Activated naive CD8-positive, alpha-beta T cell treated with anti-CD3 and anti-CD28 coated beads, Interleukin-2, amount 50 U/mL, for 24 hours (primary cell): ENCODE measurements at places on chromosomes 1 and 21.

DNA sequence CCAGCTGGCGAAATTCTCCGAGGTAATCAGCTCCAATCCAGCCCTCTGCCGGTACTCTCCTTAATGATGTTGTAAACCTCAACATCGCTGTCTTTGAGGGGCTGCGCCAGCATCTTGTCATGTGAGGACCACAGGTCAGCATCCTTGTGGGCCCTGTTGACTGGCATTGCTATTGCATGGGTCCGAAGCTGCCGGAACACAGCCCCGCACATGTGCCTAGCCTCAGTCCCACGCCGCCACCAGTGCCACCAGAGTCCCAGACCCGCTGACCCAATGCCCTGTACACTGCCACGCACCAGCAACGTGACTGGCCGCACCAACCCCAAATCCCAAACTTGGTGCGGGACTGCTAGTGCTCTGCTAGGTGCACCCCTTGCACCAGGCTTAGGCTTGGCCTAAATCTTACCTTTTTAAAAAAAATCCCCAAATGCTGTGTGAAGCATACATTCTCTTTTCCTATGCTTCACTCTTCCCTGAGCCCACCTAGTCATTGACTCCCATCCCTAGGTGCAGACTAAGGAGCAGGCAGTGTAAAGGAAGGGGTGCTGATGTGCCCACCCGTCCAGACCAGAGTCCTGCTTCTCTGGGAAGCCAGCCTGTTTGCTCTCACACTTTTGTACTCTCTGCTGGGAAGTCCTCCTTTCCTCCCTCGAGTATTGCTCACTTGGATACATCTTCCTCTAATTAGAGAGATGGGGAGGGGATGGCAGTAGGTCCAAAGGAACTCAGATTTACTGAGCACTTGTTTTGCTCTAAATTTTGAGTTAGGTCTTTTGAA lies 81.9 kb upstream of the ARTN start:
- H3K27ac ChIP-seq, result no peak overlapping the region
- DNase-seq, result no peak
- H3K36me3 ChIP-seq, result peaks cover 11% of the 10 kb centered on the region
- H3K4me1 ChIP-seq, result peaks cover 26% of the 10 kb centered on the region

- H3K36me3 ChIP-seq, result peaks cover 80% of the 10 kb centered on the region
- no peak overlapping the region for H3K27ac ChIP-seq
- DNase-seq, result no peak
- no peaks in the 10 kb centered on the region for H3K27me3 ChIP-seq
- no peaks in the 10 kb centered on the region for H3K4me1 ChIP-seq
Observed at GRCh38 chr1:205162301-205162700, 40.5 kb upstream of the RBBP5 start.

DNA sequence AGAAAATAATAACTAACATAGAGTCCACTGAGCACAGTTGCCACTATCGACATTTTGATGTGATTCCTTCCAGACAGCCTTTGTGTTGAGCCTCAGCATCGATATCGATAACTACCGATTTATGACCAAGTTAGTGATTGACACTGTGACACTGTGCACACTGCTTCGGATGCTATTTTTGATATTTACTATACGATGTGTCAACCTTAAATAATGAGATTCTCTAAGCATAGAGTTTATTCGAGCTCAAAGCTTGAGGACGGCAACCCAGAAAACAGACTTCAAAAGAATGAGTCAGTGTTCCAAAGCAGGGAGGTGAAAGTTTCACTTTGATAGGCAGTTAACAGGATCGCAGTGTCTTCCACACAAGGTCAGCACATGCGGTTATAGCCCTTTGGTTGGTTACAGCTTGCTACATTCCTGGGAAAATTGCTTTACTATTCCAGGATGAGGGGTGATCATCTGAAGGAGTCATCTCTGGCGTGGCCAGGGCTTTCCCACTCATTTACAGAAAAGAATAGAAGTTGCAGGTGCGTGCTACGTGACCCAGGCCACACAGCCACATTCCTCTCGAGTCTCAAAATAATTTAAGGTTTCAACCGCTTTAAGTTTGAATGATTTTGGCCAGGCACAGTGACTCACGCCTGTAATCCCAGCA lies 53.6 kb upstream of the EFHD2 start:
- no peaks in the 10 kb centered on the region for H3K36me3 ChIP-seq
- H3K4me1 ChIP-seq, result peaks cover 41% of the 10 kb centered on the region
- H3K4me3 ChIP-seq, result no peak overlapping the region
- no peak for DNase-seq
- H3K27me3 ChIP-seq, result peaks cover 13% of the 10 kb centered on the region
- no peak overlapping the region for H3K27ac ChIP-seq

DNA sequence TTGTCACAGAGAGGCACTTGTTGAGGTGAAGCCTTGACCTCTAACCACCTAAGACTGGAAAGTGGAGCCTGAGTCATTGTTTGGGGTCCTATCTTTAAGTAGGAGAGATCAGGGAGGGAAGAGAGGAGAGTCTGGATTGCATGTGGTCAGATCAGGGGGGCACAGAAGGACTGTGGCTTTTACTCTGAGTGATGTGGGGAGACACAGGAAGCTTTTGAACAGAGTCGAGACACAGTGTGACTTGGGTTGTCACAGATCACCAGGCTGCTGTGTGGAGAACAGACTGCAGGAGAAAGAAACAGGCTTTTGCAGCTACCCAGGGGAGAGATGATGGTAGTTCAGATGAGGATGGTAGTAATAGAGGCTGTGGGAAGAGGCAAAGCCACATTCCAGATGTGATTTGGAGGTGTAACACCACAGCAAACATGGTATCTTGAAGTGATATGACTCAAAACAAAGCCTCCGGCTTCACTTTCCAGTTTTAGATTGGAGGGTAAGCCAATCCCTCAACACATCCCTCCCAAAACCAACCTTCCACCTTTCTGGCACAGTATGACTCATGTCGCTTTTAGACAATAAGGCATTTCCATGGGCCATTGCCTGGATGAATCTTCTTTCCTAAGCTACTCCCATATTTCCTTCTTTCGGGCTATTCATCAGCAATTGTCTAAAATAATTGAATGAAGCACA lies 125.8 kb upstream of the SLC44A3 start:
- no peaks in the 10 kb centered on the region for H3K4me1 ChIP-seq
- H3K27ac ChIP-seq, result no peak overlapping the region
- no peak overlapping the region for H3K4me3 ChIP-seq

DNA sequence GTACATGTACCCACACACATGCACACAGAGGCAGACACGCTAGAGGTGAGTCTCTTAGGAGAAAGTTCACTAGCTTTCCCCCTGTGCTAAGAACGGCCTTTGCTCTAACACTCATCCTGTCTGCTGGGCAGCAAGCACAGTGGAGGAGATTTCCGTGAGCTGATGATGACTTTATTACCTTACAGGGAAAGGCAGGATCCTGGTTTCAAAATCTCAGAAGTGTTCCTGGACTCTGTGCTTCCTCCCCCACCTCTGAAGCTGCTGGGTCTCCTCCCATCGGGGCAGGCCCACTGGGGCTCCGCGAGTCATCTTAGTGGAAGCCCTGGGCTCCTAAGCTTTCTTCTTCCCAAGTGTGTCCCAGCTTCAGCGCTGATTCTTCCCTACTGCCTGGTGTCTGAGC lies 2.7 kb downstream of the FAM3B start:
- H3K27ac ChIP-seq, result no peak overlapping the region
- no peaks in the 10 kb centered on the region for H3K36me3 ChIP-seq
- H3K4me1 ChIP-seq, result peaks cover 15% of the 10 kb centered on the region
- peaks cover 37% of the 10 kb centered on the region for H3K27me3 ChIP-seq
- no peak for DNase-seq

GRCh38 chr1:155051777-155052398 lies 772 bp downstream of the ADAM15 start:
- DNase-seq, result peak; percentile 46
- no peaks in the 10 kb centered on the region for H3K27me3 ChIP-seq
- peak overlapping the region; percentile 61 for H3K27ac ChIP-seq
- H3K36me3 ChIP-seq, result peaks cover 7% of the 10 kb centered on the region

GRCh38 chr21:31991356-31992331 lies 118.8 kb downstream of the HUNK start:
- H3K4me1 ChIP-seq, result no peaks in the 10 kb centered on the region
- H3K27me3 ChIP-seq, result peaks cover 6% of the 10 kb centered on the region
- H3K4me3 ChIP-seq, result no peak overlapping the region
- no peaks in the 10 kb centered on the region for H3K36me3 ChIP-seq

GRCh38 chr1:119956306-119956705 lies 60.0 kb upstream of the ADAM30 start:
- H3K4me1 ChIP-seq, result peaks cover 4% of the 10 kb centered on the region
- H3K36me3 ChIP-seq, result peaks cover 9% of the 10 kb centered on the region
- H3K4me3 ChIP-seq, result no peak overlapping the region
- H3K27me3 ChIP-seq, result no peaks in the 10 kb centered on the region

DNA sequence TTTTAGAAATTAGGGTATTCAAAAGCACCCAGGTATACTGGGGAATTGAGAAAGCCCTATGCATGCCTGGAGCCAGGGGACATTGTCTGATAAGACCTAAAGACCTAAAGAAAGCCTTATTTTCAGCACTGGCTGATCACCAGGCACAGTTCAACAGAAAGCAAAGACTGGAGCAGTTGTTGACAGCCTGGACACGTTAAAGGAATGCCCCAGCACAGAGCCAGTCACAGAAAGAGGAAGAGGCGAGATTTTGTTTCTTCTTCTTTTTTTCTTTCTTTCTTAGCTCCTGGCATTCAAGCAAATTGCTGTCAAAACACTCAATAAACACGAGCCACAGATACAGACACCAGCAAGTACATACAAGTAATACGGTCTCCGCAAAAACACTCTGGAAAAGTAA lies 40.4 kb downstream of the RNF187 start:
- no peak overlapping the region for H3K4me3 ChIP-seq
- peaks cover 34% of the 10 kb centered on the region for H3K27me3 ChIP-seq
- no peak for DNase-seq
- H3K36me3 ChIP-seq, result no peaks in the 10 kb centered on the region
- H3K27ac ChIP-seq, result no peak overlapping the region

GRCh38 chr1:172903581-172904220 lies 147.0 kb downstream of the TNFSF18 start:
- DNase-seq, result no peak
- H3K4me3 ChIP-seq, result no peak overlapping the region
- H3K4me1 ChIP-seq, result peaks cover 70% of the 10 kb centered on the region
- no peak overlapping the region for H3K27ac ChIP-seq

- no peaks in the 10 kb centered on the region for H3K36me3 ChIP-seq
- H3K27me3 ChIP-seq, result no peaks in the 10 kb centered on the region
- no peak overlapping the region for H3K4me3 ChIP-seq
- H3K27ac ChIP-seq, result no peak overlapping the region
- H3K4me1 ChIP-seq, result no peaks in the 10 kb centered on the region
Observed at GRCh38 chr21:16707274-16707673, 805.6 kb upstream of the CXADR start.

GRCh38 chr1:8425150-8425780 lies 107.4 kb downstream of the SLC45A1 start:
- H3K27ac ChIP-seq, result peak overlapping the region; percentile 83
- no peaks in the 10 kb centered on the region for H3K27me3 ChIP-seq
- peaks cover 55% of the 10 kb centered on the region for H3K4me1 ChIP-seq
- H3K4me3 ChIP-seq, result no peak overlapping the region
- no peak for DNase-seq
- peaks cover 8% of the 10 kb centered on the region for H3K36me3 ChIP-seq

GRCh38 chr1:180636138-180636537 lies 4.3 kb downstream of the XPR1 start:
- H3K36me3 ChIP-seq, result peaks cover 4% of the 10 kb centered on the region
- DNase-seq, result no peak
- H3K4me3 ChIP-seq, result no peak overlapping the region
- H3K27me3 ChIP-seq, result no peaks in the 10 kb centered on the region

DNA sequence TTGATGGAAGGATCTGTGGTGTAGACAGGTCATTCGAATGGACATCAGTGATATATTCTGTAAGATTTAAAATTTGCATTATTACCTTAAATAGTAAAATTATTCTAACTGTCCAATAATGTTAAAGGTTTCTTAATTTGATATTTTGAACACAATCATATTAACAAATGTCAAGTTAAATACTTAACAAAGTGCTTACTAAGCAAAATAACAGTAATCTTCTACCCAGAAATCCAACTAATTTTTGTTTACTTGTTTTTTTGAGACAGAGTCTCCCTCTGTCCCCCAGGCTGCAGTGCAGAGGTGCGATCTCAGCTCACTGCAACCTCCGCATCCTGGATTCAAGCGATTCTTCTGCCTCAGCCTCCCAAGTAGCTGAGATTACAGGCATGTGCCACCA lies 33.9 kb downstream of the USP33 start:
- DNase-seq, result no peak
- no peak overlapping the region for H3K27ac ChIP-seq
- H3K4me3 ChIP-seq, result no peak overlapping the region
- peaks cover 54% of the 10 kb centered on the region for H3K36me3 ChIP-seq
- H3K4me1 ChIP-seq, result no peaks in the 10 kb centered on the region

GRCh38 chr21:41961282-41961701 lies 7.5 kb upstream of the C2CD2 start:
- peaks cover 7% of the 10 kb centered on the region for H3K27me3 ChIP-seq
- no peak overlapping the region for H3K27ac ChIP-seq
- H3K36me3 ChIP-seq, result no peaks in the 10 kb centered on the region
- DNase-seq, result no peak
- H3K4me3 ChIP-seq, result no peak overlapping the region
- peaks cover 9% of the 10 kb centered on the region for H3K4me1 ChIP-seq

DNA sequence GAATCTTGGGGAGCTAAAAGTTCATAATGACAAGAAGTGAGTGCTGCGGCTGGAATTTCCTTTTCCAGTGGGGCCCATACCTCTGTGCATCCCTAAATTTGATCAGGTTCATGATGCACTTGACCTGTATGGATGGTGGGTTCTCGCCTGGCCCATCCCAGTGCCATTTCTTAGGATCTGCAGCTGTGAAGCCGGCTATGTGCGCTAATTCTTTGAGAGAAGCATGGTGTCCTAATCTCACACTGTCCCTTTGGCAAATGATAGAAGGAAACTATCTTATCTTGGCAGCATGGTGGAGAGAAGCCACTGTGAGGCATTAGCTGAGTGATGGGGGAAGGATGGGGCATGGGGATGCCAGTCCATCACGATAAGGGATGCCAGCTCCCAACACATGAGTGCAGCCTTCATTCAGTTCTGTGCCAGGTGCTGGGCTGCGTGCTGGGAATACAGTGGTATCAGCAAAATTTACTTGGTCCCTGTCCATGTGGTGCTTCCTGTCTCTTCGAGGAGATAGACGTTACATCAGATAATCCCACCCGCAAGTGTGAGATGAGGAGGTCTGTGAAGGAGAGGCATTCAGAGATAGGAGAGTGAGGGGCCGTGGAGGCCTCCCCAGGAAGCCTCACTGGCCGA lies 30.5 kb downstream of the STUM start:
- no peaks in the 10 kb centered on the region for H3K4me1 ChIP-seq
- no peaks in the 10 kb centered on the region for H3K36me3 ChIP-seq

- H3K4me1 ChIP-seq, result no peaks in the 10 kb centered on the region
- no peak for DNase-seq
- H3K4me3 ChIP-seq, result no peak overlapping the region
- H3K36me3 ChIP-seq, result no peaks in the 10 kb centered on the region
- peaks cover 1% of the 10 kb centered on the region for H3K27me3 ChIP-seq
Observed at GRCh38 chr1:172167796-172168596, 252.5 kb upstream of the C1orf105 start.
